ENCODE measurements at places on chromosomes 1 and 21.

DNA sequence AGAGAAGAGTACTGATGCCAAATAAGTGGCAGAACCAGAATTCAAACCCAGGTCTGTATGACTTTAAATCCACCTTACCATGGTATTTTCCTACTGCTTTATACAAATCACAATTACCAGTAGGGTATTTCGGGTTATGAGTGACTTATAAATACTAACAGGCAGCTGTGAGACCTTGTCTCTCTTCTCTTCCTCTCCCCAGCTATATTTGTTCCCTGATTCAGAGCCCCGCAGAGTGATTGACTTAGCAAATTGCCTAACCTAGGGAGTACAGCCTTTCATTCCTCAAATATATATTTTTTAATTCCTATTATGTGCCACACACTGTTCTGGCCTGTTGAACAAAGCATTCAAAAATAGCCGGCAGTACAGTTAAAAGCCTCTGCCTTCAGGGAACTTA is 168.0 kb downstream of the CLEC20A start:
- DNase-seq, result no peak

DNA sequence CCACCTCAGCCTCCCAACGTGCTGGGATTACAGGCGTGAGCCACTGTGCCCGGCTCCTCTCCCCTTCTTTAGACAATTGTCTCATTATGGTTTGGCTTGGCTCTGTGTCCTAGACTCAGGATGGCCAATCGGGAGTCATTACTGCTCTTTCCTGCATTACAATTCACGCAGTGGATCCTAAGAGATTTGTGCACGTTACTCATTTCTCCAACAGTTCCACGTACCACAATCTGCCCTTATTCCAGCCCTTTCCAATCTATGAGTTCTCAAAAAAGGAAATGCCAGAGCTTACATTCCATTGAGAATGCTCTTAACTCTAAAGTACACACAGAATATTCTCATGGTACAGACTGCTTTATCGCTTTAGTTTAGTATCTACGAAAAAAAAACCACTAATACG is 357.0 kb downstream of the GPATCH2 start:
- no peak for DNase-seq

DNA sequence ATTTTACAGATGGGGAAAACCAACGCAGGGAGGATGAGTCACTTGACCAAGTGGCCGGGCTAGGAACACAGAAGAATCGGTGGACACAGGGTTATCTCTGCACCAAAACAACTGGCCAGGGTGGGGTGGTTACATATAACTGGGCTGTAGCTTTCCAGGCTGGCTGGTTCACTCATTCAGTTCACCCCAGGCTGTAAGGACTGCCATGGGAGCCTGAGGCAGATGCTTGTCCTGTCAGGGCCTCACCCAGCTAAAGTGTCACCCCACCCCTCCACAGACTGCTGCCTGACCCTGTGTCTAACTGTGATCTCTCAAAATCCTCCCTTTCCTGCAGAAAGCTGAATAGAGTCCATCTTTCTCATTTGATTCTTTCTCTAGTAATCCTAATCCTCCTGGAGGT is 387.3 kb downstream of the RYR2 start:
- DNase-seq, result no peak

- DNase-seq, result no peak
Measured at GRCh38 chr21:15006594-15007230, 58.1 kb downstream of the NRIP1 start.

GRCh38 chr1:202249436-202249835 is 55.8 kb downstream of the LGR6 start:
- no peak for DNase-seq

- no peak for DNase-seq
Measured at GRCh38 chr1:95475686-95476457, 241.9 kb downstream of the RWDD3 start.

DNA sequence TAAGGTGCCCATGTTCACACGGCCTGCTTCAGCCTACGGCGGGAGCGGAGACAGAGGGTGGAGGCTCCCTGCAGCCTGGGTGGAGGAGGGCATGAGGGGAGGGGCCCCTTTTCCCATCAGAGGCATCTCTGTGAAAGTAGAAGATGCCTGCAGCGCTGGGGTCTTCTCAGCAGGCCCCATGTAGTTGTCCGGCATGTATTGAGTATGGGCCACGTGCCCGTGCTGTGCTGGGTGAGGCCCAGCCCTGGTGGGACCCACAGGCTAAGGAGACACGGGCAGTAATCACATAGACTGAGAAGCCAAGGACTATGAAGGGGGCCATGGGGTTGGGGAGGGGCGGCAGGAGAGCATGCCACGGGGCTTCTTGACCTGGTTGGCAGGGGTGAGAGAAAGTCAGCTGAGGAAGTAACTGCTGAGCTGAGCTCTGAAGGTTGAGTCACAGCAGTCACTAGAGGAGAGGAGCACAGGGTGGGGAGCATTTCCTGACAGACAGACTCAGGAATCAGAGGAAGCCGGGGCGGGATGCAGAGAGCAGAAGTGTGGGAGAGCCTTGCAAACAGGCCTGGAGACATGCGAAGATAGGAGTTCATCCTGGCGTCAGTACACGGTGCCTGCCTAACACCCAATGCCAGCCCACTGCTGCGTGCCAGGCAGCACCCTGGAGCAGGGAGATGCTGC is 21.6 kb downstream of the PSEN2 start:
- DNase-seq, result no peak

- DNase-seq, result no peak
Measured at GRCh38 chr1:6599141-6599975, 3.3 kb downstream of the KLHL21 start.

DNA sequence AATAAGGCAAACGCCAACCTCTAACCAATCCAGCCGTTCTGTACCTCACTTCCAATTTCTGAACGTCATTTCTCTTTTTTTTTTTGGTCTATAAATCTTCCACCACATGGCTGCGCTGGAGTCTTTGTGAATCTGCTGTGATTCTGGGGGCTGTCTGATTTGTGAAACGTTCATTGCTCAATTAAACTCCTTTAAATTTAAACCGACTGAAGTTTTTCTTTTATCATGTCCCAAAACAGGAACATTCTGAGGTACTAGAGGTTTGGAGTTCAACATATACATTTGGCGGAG is 65.5 kb upstream of the BACH1 start:
- no peak for DNase-seq

DNA sequence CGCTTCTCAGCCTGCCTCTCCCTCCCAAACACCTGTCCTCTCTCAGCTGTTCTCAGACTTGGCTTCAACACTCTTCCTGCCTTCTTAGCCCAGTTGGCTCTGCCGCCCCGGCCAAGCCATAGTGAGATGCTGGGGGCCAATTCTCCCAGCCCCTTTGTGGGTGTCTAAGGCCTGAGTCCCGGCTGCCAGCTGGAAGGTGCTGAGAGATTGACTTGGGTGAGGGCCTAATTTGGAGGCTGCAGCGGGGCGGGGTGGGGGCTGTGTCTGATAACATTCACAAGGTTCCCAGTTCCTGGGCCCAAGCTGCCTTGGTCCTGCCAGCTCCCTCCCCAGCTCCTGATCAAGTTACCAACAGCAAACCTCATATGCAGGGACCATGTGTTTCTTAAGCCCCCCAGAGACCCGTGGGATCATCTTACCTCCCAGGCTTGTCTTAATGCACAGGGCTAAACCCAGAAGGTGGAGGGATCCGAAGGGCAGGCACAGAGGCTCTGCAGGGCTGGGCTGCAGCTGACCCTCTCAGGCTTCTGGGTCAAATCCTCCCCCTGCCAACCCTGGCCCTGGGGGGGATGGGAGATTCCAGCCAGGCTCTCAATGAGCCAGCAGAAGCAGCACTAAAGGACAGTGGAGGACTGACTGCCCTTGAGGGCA is 9.8 kb downstream of the INKA2 start:
- no peak for DNase-seq

- no peak for DNase-seq
Measured at GRCh38 chr1:38244218-38244845, 197.7 kb upstream of the POU3F1 start.

DNA sequence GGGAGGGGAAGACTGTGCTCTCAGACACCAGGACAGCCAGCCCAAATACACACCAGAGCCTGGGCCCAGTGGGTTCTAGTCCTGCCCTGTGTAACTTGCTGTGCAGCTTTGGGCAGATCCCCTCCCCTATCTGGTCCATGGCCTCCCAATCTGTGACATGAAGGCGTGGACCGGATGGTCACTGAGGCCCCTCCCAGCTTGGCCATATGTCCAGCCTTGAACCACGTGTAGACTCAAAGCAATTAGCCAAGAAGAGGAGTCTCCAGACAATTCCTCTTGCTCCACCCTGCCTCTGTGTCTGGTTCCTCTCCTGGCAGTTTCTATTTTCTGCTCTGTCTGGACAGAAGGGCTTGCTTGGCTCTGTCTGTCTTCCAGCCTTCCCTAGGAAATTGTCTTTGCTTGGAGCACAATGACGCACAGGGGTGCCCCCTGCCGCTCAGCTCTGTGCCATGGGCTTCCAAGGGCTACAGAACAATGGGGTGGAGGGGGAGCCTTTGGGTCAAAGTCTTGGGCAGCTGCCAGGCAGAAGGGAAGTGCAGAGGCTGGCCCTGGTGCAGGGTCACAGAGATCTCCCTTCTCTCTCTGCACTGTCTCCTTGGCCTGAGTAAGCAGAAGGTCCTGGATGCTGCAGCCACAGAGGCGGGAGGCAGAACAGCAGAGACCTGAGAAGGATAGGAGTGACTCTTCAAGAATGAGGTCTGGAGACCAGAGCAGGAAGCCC is 66.1 kb downstream of the TENT5C start:
- no peak for DNase-seq

DNA sequence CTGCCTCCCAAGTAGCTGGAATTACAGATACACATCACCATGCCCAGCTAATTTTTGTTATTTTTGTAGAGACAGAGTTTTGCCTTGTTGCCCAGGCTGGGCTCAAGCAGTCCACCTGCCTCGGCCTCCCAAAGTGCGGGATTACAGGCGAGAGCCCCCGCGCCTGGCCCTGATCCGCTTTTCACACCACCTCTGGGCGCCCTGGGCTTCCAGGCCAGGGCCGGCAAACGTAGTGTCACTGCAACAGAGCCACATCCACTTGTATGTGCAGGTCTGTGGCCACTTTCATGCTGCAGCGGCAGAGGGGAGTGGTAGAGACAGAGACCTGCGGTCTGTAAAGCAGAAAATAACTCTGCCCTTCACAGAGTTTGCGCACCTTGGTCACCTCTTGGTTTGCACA is 29.5 kb downstream of the RRP1B start:
- no peak for DNase-seq

GRCh38 chr1:65001231-65001792 is 35.0 kb upstream of the JAK1 start:
- peak; percentile 74 for DNase-seq

GRCh38 chr1:187936667-187937066 is 1107.9 kb downstream of the PLA2G4A start:
- no peak for DNase-seq

GRCh38 chr21:31233711-31234110 is 110.3 kb downstream of the TIAM1 start:
- no peak for DNase-seq

- DNase-seq, result no peak
Measured at GRCh38 chr1:198771563-198772153, 132.8 kb downstream of the PTPRC start.

DNA sequence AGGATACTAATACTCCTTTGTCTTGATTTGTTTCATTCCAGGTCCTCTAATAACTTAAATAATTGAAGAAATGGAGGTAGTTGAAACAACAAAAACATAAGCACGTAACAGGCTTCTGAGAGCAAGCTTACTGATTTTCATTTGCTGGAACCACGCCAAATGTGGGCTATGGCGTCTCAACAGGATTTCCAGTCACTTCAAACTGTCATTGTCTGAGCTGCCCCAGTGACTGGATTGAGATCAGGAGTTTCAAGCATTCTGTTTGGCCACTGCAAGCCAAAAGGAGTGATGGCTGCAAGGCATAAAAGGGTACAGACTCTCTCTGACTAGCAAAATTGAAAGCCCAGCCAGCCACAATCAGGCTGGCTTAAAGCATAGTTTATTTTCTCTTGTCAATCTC is 289.9 kb downstream of the DPYD start:
- DNase-seq, result no peak
